ENCODE measurements at places on chromosomes 13 and 19.
A peak's percentile ranks its signal among the peaks of the same experiment; 100 is the strongest.

GRCh38 chr19:41541990-41542584 lies 33.9 kb upstream of the CEACAM21 start:
- DNase-seq, result no peak

GRCh38 chr13:32850316-32851052 lies 165.7 kb upstream of the KL start:
- DNase-seq, result no peak

DNA sequence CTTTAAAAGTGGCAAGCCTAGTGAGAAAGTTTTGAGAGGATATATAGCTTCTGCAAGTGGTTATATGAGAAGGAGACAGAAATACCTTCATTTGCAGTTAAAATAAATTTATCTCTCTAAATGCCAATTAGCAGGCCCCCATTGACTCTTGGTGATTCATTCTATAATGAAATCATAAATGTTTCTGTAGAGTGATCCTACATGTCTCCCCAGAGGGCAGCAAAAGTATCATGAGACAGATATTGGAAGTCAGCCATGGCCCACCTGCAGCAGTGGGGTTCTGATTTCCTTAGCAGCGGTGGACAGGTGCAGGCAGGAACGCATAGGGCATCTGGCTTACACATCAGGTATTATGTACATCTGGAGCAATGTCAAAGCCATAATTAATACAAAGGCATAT lies 385.4 kb upstream of the SLC10A2 start:
- DNase-seq, result no peak

DNA sequence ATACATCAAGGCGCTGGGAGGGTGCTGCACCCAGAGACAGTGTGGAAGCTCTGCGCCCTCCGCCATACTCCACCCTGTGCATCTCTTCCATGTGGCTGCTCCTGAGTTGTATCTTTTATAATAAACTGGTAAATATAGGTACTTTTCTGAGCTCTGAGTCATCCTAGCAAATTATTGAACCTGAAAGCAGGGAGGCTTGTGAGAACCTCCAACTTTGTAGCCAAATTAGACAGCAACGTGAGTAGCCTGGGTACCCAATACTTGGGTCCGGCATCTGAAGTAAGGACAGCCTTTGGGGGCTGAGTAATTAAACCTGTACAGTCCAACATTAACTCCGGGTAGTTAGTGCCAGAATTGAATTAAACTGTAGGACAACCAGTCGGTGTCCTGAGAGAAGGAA lies 57.4 kb downstream of the RUBCNL start:
- no peak for DNase-seq

- no peak for DNase-seq
Observed at GRCh38 chr13:109720758-109721184, 65.6 kb downstream of the IRS2 start.

DNA sequence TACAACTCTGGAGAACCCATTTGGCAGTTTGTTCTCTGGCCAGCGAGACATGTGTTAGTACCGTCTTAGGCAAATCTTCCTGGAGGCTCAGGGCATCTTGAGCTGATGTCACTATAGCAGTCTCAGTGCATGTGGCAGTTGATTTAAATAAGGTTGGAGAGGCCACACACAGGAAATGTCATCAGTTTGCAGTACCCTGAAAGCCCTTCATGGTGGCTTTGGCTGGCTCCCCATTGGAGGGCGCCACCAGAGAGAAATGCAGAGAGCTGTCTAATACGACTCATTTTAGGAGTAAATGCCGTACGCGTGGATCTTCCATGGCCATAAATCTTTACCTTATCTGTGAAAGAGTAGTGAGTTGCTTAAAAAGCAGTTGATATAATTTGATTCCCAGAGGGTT lies 163.1 kb downstream of the STK24 start:
- no peak for DNase-seq

GRCh38 chr19:18502638-18503294 lies 19.1 kb downstream of the ELL start:
- no peak for DNase-seq

GRCh38 chr19:36236304-36236945 lies 21.5 kb downstream of the ZNF146 start:
- no peak for DNase-seq

DNA sequence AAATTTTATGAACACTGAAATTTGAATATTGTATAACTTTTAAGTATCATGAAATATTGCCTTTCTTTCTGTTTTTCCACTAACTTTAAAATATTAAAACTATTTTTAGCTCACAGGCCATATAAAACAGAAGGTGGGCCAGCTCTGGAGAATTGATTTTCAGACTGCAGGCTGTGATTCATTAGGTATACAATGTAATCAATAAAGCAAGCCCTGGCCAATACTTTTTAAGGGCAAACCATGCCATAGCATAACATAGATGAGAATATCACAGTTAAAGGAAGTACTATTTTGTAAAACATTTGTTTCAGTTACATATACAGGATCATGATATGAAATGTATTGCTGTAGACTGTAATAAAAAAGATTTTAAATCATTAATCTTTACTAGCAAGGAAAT lies 197.6 kb downstream of the MAB21L1 start:
- DNase-seq, result no peak

DNA sequence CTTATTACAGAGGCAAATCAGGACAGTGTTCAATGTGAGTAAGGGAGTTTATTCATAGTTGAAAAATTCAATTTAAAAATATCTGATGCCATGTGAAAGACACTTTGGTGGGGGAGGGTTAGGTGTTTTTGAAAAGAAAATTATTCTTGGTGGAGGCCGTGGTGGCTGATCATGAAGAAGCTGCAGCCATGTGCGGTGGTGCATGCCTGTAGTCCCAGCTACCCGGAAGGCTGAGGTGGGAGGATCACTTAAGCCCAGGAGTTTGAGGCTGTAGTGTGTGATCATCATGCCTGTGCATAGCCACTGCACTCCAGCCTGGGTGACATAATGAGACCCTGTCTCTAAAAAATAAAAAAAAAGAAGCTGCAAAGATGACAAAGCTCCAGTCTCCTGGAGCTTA lies 28.6 kb downstream of the WDFY2 start:
- DNase-seq, result no peak

- no peak for DNase-seq
Observed at GRCh38 chr13:74847966-74848365, 634.0 kb downstream of the TBC1D4 start.

DNA sequence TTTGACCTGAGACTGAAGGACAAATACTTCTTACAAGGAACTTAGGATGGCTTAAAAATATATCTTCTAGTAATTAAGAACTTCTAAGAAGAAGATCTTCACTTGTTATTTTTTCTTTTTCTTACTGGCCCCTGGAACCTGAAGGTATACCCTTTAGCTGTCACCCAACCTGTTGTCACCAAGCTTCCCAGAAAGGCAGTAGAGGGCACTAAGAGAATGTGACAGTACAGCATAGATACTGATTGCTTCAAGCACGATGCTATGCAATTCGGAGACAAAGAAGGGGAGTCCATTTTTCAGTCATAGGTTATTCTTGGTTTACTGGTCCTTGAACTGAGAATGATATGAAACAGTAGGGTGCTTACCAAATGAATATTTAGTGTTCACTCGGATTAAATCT lies 208.3 kb upstream of the PCDH9 start:
- DNase-seq, result no peak

DNA sequence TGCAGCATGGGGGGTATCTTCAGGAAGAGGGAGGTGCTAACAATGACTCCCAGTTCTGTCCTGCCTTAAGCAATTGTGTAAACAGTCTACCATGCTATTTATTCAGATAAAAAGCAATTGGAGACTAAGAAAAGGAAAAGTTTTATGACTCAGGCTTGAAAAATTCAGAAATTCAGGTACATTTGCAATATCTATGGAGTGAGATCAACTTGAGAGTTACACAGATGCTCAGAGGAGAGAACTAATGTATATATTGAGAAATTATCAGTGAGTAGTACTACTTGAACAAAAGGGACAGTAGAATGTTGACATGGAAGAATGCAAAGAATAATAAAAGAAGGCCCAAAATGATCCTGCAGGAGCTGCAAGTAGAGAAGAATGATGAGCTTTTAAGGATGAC lies 277.6 kb upstream of the DACH1 start:
- no peak for DNase-seq

DNA sequence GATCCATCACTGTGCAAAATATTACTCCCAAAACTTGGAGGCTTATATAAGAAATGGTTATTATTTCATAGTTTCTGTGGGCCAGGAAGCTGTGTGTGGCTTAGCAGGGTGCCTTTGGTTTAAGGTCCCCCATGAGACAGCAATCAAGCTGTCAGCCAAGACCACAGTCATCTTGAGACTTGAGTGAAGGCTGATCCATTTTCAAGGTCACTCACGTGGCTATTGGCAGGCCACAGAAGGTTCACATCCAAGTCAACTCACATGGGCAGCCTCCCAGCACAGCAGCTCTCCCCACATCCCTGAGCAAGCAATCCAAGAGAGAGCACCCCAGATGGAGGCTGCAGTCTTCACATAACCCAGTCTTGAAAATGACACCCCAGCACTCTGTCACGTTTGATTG lies 537.4 kb downstream of the MYO16 start:
- DNase-seq, result no peak

DNA sequence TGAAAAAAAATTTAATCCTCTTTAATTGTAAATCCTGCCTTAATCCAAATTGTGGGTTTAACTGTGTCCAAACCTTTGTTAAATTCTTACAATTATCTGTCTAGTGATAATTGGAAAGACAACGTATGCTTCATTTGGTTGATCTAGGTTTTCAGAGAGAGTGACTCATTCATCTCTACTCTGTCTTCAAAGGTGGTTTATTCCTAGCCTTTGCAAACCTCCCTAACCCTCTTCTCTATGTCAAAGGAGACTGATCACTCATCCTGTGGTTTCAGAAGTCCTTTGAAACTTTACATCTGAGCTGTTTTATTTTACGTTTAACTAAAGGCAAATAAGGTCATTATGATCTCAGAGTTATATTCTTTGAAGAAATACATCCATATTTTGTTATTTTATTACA lies 8.8 kb upstream of the OXGR1 start:
- no peak for DNase-seq

- DNase-seq, result no peak
Observed at GRCh38 chr19:50654882-50655281, 5.6 kb downstream of the C19orf81 start.

- DNase-seq, result no peak
Observed at GRCh38 chr19:6772028-6772865, at the start of gene VAV1. VAV1 (plus strand) TSS chr19:6772708; CDS start chr19:6772808, 100 bp downstream.

GRCh38 chr13:24616514-24616913 lies 63.7 kb upstream of the ATP12A start:
- DNase-seq, result no peak

- no peak for DNase-seq
Observed at GRCh38 chr13:80338781-80339562, 2.0 kb downstream of the SPRY2 start.

DNA sequence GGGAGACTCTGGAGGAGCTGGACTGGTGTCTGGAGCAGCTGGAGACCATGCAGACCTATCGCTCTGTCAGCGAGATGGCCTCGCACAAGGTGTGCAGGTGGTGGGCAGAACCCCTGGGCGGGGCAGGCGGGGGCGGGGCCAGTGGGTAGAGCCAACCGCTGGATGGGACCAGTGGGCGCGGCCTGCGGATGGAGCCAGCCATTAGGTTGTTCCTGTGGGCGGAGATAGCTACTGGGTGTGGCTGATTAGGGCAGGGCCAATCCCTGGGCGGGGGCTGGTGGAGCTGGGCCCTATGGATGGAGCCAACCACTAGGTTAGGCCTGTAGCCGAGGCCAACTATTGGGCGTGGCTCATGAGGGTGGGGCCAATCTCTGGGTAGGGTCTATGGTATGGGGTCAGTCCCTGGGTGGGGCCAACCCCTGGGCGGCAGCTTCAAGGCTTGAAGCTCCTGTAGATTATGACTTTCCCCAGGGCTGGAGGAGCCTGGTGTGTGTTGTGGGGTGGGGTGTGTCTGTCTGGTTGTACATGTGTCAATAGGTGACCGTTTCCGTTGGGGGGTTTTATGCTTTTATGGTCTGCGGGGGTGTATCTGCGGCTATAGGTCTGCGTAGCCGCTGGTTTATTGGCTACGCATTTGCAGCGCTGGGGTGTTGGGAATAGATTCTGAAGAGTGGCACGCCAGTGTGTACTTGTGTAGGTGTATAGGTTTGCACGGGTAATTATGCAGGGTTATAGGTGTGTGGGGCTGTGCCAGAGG lies 30.7 kb downstream of the PDE4A start:
- DNase-seq, result no peak

DNA sequence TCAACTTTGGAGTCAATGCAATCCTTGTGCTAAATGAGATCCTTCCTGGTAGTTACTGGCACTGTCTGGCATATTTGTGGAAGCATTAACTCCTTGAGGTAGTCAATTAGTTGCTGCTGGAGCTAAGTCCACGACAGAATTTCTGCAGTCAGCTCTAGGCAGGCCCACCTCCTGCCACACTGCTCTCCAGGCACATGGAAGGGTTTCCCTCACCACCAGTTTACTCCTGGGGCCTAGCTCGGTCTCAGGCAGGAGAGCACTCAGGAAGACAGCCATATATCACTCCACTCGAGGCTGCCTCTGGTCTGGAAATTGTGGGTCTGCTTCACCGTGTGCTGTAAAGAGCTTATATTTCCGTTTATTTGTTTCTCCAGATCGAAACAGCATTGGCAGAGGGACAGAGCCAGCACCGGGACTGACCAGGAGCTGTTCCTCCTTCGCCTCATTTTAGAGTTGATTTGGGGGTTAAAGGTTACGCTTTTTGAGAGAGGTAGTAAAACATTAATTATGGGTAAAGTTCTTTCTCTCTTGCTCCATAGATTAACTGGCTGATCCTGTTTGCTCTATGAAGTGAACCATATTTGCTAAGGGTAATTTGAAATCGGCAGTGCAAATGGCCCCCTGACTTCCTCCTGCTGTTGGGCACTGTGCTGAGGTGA lies 20.6 kb upstream of the GTF3A start:
- no peak for DNase-seq

GRCh38 chr13:97018029-97018819 lies 23.9 kb upstream of the OXGR1 start:
- DNase-seq, result peak; percentile 46

DNA sequence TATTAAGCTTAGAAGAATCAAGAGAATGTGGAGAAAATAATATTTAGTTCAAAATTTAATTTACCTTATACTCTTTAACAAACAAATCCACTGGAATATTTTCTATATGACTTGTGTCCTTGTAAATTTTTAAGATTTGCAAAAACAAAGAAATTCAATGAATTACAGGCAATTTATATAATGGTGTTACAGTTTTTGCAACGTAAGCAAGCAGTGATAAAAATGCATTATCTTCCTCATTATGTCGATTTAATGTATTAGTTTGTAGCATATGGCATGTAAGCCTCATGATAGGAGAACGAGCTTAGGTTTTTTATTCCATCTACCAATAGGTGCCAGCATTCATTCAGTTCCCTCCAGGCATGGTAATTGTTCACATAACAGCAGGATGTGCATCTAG lies 100.0 kb upstream of the PCDH9 start:
- no peak for DNase-seq

DNA sequence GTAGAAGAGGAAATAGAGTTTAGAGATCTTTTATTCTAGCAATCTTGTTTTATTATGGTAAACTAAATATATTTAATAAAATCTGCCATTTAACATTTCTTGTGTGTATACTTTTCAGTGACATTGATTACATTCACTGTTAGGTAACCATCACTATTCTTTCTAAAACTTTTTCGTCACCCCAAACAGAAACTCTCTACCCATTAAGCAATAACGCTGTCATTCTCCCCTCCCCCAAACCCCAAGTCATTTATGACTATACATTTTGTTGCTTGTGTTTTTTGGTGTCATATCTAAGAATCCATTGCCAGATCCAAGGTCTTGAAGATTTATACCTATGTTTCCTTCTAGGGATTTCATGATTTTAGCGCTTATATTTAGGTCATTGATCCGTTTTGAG lies 10.6 kb downstream of the URI1 start:
- no peak for DNase-seq

GRCh38 chr19:51158474-51159129 lies 16.5 kb downstream of the SIGLEC7 start:
- peak; percentile 33 for DNase-seq

GRCh38 chr13:109900320-109900719 lies 113.9 kb upstream of the IRS2 start:
- no peak for DNase-seq

Data from Panc1 (cell line).